Chondrocyte (in vitro differentiated cells): ENCODE measurements at places on chromosomes 3 and 15. TPM values are rescaled to one million over a fixed set of nuclear protein-coding genes. Genes with fewer than 3 reads are reported as not detected.

- no peak for DNase-seq
- H3K27ac ChIP-seq, result no peak overlapping the region
- no peaks in the 10 kb centered on the region for H3K27me3 ChIP-seq
Observed at GRCh38 chr3:29751647-29752314, 470.9 kb downstream of the RBMS3 start.

GRCh38 chr15:31023841-31024240, 32.4 kb upstream of the MTMR10 start:
- no peak for DNase-seq
- peak overlapping the region; percentile 32 for H3K27ac ChIP-seq
- peaks cover 27% of the 10 kb centered on the region for H3K4me1 ChIP-seq
- no peaks in the 10 kb centered on the region for H3K36me3 ChIP-seq
- no peak overlapping the region for H3K4me3 ChIP-seq

Gene LRRC31
- not detected in 3 replicates for total RNA-seq

GRCh38 chr3:183513046-183513706, 42.3 kb downstream of the KLHL6 start:
- H3K27ac ChIP-seq, result no peak overlapping the region
- H3K4me1 ChIP-seq, result no peaks in the 10 kb centered on the region
- no peaks in the 10 kb centered on the region for H3K36me3 ChIP-seq
- DNase-seq, result no peak

DNA sequence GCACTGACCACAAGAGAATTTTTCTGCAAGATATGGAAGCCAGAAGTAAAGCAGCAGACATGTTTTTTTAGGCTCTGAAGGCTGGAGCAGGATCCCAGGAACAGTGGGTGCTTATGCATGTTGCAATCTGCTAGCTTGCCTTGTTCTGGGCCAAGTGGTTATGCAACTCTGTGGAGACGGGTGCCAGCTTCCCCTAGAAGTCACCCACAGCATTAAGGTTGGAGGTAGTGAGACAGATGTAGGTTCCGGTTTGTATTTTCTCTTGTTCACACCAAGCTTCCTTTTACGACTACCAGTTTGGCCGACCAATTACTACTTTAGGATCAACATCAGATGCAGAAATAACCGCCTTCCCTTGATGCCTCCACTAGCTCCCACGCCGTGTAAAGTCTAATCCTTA, 11.1 kb downstream of the DPH3 start:
- no peaks in the 10 kb centered on the region for H3K4me1 ChIP-seq
- no peaks in the 10 kb centered on the region for H3K27me3 ChIP-seq
- no peak overlapping the region for H3K4me3 ChIP-seq
- H3K36me3 ChIP-seq, result no peaks in the 10 kb centered on the region
- H3K27ac ChIP-seq, result no peak overlapping the region

DNA sequence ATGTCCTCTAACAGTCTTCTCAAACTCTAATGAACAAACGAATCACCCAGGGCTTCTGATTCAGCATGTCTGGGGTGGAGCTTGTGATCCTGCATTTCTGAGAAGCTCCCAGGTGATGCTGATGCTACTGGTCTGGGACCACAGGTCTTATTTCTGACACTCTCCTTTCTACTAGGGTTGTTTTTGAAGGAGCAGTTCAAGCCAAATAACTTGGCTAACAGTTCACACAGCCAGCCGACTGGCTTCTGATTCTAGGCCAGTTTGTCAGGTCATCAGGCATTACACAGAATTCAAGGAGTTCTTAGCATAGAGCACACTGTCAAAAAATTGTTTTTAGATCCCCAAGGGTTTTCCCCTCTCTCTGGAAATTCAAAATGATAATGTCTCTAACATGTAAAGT, 100.7 kb downstream of the TIGIT start:
- H3K4me3 ChIP-seq, result no peak overlapping the region
- H3K27me3 ChIP-seq, result no peaks in the 10 kb centered on the region
- no peak overlapping the region for H3K27ac ChIP-seq
- no peak for DNase-seq
- no peaks in the 10 kb centered on the region for H3K4me1 ChIP-seq

Gene WNT5A
- total RNA-seq, result 11.1 to 24.5 TPM (median 11.6 TPM) in 3 replicates

DNA sequence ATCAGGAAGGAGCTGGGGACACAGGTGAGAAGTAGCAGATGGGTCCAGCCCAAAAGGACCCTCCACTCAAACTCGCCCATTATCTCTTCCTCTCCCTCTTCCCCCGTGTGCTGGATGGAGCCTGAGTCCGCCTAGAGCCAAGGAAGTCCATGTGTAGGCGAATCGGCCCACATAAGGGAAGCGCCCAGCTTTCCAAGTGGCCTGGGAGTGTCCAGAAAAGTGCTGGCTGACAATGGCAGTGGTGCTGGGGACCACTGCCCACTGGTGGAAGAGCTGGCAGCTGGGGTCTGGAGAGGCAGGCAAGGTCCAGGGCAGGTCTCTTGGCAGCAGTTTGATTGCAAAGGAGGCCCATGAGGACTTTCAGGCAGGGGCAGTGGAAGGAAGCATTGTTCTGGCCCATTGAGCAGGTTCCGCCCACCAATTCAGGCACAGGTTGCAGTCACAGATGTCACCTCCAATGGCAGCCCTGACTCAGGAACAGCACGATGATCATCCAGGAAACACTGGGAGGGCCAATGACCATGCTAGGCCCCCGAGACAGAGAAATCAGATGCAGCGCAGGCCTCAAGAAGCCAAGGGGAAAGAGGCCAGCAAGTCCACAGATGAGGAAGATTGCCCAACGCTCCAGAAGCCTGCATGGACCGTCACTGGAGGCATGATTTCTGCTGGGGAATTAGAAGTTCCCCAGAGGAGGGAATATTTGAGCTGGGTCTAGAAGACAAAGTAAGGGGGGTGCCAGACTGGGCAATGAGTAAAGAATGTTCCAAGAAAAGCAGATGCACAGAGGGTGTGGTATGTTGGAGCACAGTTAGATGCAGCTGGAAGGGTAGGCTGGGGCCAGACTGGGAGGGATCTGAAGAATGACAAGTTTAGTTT, 3.0 kb downstream of the MFGE8 start:
- DNase-seq, result no peak
- peaks cover 17% of the 10 kb centered on the region for H3K36me3 ChIP-seq
- H3K4me1 ChIP-seq, result peaks cover 41% of the 10 kb centered on the region
- no peak overlapping the region for H3K27ac ChIP-seq
- H3K4me3 ChIP-seq, result no peak overlapping the region
- no peaks in the 10 kb centered on the region for H3K27me3 ChIP-seq

- no peak overlapping the region for H3K27ac ChIP-seq
- H3K4me3 ChIP-seq, result no peak overlapping the region
- no peaks in the 10 kb centered on the region for H3K4me1 ChIP-seq
- H3K27me3 ChIP-seq, result no peaks in the 10 kb centered on the region
Observed at GRCh38 chr3:7764115-7764514, 737.5 kb upstream of the LMCD1 start.
